A549 treated with CpdA at 1 μM for 4 hours (cell line): ENCODE measurements at places on chromosomes 2 and 18. TPM values are rescaled to one million over a fixed set of nuclear protein-coding genes. Genes with fewer than 3 reads are reported as not detected.

ARHGEF4 gene
- 6.3 to 8.0 TPM (median 7.5 TPM) in 5 replicates for total RNA-seq

MCFD2 gene
- total RNA-seq, result 97.0 to 115 TPM (median 108 TPM) in 5 replicates

HOXD13 gene
- 0.16 to 0.34 TPM (median 0.30 TPM) in 5 replicates for total RNA-seq

LANCL1 gene
- 18.0 to 27.2 TPM (median 25.0 TPM) in 5 replicates for total RNA-seq

KIF3C gene
- total RNA-seq, result 40.6 to 56.4 TPM (median 52.0 TPM) in 5 replicates

VWA3B gene
- total RNA-seq, result 0.02 to 0.43 TPM (median 0.18 TPM) in 4 of 5 replicates, not detected in the other

ANKRD53 gene
- total RNA-seq, result 0.10 to 0.11 TPM in 2 of 5 replicates, not detected in the others

CTIF gene
- total RNA-seq, result 12.2 to 18.5 TPM (median 12.9 TPM) in 5 replicates
